Iris pigment epithelial cell (primary cell): ENCODE measurements at places on chromosomes 11 and 22.

GRCh38 chr22:23938328-23939016, 22.5 kb downstream of the GSTT2B start:
- no peak for DNase-seq

GRCh38 chr11:45959851-45960250, 37.4 kb downstream of the LARGE2 start:
- DNase-seq, result no peak

DNA sequence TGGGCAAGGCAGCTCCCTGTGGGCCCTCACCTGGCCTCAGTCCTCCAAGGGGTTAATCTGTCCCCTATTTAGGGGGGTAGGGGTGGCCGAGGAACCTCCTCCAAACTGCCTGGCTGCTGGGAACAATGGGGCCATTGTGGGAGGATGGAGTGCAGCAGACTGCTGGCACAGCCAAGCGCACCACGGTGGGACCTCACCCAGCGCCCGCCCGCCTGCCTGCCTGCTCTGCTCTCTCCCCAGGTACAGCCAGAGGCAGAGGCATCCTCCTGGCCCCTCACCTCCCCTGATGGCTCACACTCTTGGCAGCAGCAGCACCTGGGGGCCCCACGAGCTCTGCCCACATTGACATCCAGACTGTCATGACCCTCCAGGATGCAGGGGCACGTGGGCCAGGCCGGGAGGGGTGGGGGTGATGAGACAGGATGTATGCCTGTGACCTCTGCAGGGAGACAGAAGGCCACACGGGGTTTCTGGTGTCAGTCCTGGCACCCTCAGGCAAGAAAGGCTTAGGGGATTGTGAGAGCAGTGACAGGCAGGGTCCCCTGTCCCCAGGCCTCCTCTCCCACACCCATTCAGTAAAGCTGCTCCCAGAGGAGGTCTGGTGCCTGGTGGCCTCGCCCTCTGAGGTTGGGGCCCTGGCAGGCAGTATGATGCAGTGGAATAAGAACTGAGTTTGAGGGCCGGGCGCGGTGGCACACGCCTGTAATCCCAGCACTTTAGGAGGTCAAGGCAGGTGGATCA, 11.4 kb downstream of the BCL9L start:
- DNase-seq, result no peak

- no peak for DNase-seq
Measured at GRCh38 chr11:18890615-18891014, 48.6 kb downstream of the MRGPRX1 start.

DNA sequence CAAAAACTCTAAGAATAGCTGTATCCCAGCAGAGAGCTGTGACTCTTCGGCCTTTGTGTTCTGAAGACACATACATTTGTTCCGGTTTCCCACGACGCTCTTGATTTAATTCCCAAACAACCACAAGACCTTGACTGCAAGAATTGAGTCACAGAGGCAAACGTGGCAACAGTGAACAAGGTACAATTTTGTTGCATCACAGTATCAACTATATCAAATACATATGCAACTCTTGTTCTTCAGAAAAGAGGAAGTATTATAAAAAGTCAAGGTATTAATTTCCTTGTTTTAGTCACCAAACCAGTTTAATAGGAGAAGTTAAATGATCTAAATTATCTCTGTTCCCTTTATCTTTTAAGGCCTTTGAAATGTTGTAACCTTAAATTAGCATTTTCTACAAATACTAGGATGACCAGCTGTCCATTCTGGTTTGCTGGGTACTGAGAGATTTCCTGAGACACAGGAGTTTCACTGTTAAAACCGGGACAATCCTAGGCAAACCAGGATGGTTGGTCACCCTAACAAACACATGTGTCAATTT, 11.1 kb downstream of the HPS5 start:
- peak; percentile 98 for DNase-seq

GRCh38 chr11:88105951-88106350, 69.3 kb downstream of the RAB38 start:
- no peak for DNase-seq

GRCh38 chr11:296171-297050, 2.9 kb downstream of the IFITM5 start:
- no peak for DNase-seq

- DNase-seq, result peak; percentile 24
Measured at GRCh38 chr11:113241636-113242054, 72.7 kb upstream of the TTC12 start.

GRCh38 chr11:79508461-79508860, 67.6 kb upstream of the TENM4 start:
- no peak for DNase-seq

DNA sequence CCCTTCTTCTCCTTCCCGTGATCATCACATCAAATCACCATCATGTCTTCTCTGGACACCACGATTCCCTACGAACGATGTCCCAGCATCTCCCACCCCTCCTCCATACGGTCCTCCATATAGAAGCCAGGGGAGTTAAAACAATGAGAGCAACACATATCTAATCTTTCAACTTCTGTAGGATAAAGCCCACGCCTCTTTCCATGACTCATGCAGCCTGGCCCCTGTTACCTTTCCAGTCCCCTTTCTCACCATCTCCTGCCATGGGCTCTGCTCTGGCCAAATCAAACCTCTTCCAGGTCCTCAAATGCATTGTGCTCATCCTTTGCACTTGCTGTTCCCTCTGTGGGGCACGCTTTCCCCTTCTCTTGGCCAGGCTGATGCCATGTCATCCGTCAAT, 23.6 kb downstream of the RPS6KA4 start:
- DNase-seq, result no peak

GRCh38 chr22:38981992-38982927, at the start of gene APOBEC3B:
Gene APOBEC3B, plus strand, starts transcription at chr22:38982347. Its CDS starts 107 bp downstream, at chr22:38982454.
- DNase-seq, result peak; percentile 96

- DNase-seq, result no peak
Measured at GRCh38 chr11:103978616-103979595, 57.5 kb upstream of the DDI1 start.

- DNase-seq, result no peak
Measured at GRCh38 chr11:103596315-103596714, 440.1 kb upstream of the DDI1 start.

DNA sequence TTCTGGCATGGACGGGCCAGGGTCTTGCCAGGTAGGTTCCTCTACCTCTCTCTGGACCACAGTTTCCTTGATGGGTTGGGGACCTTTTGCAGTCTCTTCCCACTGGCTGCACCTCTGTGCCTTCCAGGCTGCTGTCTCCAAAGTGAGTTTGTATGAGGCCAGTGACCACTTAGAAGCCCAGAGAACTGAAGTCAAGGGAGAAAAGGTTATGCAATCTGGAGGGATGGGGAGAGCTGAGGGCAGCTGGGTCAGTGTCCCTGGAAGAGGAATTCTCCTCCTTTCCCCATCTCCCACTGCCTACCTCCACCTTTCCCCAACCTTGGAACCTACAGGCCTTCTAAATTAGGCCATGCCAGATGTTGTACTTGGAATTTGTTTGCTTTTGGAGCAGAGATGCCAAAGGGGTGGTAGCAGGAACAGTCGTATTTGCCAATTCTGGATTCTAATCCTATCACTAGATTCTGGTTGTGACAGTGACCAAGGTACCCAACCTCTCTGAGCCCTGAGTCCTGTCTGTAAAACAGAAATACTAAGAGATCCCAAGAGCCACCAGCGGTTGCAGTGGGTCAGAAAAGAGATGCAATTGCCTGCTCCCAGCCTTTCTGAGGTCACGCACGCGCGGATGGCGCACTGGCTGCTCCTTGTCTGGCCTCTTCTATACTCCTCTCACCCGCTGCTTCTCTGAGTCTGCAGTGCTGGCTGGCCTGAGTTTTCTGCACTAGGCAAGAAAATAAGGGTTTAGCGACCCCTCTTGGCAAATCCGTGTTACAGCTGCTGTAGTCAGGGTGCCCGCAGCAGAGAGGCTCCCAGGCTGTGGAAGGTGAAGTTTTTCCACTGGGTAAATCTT, 10.7 kb upstream of the ACCSL start:
- DNase-seq, result peak; percentile 86

GRCh38 chr22:38923463-38924346, 33.7 kb upstream of the APOBEC3A start:
- DNase-seq, result peak; percentile 69

- no peak for DNase-seq
Measured at GRCh38 chr22:27452922-27453321, 348.6 kb downstream of the MN1 start.

GRCh38 chr11:126327281-126328000, 23.6 kb downstream of the DCPS start:
- no peak for DNase-seq

DNA sequence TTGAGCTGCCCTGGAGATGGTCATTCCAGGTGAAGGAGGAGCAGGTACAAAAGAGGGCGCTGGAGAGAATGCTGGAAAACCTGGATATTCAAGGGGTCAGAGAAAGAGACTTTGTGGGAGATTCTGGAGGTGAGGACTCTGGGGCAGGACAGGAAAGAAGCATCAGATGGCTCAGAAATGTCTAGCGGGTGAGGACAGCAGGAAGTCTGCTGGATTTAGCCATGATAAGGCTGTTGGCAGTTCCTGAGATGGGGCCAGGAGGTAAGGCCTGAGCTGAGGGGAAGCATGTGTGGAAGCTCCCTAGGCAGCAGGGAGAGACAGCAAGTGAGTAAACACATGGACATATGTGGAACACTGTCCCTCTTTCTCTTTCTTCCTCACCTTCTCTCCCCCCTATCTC, 1.5 kb downstream of the UPB1 start:
- DNase-seq, result no peak

DNA sequence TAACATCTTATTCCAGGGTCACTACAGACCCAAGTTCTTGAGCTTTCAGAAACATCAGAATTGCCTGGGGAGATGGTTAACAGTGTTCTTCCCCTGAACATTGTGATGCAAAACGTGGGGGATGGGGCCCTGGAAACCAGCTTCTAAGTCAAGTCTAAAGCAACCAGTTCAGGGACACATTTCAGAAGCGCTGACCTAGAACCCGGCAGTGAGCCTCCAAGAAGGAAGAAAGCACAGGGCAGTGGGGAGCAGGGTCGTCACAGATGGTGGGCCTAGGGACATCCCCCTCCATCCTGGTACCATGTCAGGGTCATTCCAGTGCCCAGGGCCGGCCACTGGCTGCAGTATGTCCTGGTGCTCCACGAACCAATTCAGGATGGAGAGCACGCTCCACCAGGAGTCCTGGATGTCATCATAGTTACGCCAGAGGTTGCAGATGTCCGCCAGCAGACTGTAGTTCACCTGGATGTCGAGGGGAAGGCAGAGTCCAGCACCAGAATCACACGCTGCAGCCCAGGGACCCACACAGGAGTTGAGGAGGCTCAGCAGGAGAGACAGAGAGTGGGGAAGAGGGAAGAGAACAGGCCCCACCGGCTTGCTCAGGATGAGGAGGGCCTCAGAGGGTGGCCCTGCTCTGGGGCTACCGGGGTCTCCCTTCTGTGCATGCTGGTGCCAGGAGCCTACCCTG, 5.0 kb downstream of the NAGA start:
- no peak for DNase-seq

GRCh38 chr22:41538583-41538982, 5.7 kb downstream of the POLR3H start:
- DNase-seq, result no peak

DNA sequence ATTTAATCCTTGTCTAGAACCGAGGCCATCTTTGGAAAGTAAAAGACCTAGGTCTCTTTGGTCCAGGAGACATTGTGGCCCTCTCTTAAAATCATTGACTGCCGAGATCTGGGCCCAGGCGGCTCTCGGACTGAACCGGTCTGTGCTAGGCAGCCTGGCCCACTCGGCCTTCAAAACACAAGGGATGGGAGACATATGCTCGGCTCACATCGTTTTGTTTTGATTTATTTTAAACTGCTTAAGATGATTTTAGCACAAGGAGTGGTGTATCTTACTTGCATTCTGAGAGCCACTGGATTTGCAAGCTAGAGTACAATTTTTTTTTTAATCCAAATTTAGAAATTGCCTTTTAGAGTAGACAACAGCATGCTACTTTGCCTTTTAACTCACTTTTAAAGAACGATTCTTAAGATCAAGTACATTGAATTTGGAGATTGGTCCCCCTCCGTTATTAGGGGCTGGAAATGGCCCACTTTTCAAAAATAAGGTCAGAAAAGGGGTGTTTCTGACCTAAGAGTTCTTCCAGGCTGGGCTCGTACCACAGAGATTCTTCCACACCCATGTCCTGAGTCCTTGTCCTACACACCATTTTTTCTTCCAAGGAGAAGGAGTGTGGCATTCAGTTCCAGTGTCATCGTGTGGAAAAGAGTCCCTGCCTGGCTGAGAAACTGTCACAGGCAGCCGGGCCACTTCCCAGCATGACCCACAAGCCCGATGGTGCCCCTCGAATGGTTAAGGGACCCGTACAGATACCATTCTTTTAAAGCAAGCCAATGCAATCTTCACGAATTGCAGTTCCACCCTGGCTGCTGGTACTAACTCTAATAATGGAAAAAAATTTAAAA, 80.5 kb upstream of the WNT7B start:
- DNase-seq, result no peak

DNA sequence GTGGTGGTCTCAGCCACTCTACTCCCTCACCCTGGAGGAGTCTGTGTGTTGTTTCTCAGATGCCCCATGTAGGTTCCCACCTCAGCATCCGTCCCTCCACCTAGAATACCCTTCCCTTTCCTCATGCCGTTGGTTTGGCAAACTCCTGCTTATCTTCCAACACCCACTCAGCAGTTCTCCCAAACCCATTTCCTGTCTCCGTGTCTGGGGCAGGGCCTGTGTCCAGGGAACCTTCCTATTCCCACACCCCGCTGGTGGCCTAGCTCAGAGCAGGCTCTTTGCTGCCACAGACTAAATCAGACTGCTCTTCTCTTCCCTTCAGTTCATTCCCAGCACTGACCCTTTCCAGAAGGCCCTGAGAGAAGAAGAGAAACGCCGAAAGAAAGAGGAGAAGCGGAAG, 7.5 kb upstream of the SREBF2 start:
- no peak for DNase-seq

GRCh38 chr11:108135845-108136544, 14.6 kb downstream of the ACAT1 start:
- peak; percentile 41 for DNase-seq

DNA sequence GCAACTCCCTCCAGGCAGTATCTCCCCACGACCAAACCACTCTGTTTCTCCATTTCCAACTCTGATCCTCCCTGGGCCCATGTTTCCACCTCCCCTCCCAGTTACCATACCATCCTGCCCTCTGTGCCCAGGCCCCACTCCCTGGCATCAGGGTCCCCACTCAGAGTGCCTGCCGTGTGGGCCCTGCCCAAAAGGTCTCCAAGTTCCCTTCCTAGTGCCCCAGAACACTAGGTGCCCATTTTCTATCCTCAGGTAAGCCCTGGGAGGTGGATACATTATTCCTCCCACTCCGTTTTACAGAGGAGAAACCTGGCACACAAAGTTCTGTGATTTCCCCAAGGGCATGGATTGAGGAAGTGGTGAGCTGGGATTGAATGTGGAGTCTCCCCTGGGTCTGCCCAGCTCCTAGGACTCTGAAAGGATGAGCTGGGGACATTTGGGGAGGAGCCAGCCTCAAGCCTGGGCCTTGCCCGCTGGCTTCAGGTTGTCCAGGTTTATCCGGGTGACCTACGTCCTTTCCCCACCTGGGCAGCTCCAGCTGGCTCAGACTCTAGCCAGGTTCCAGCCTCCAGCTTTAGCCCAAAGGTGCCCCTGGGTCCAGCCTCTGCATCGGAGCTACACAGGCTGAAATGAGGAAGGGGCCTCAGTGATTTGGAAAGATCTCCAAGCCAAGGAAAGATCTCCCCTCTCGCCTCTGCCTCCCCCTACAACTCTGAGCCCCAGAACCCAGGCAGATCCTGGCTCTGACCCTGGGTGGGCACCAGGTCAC, 2.2 kb upstream of the GSTT4 start:
- no peak for DNase-seq
